ENCODE measurements at places on chromosomes 3 and 15.

- DNase-seq = no peak
Measured at GRCh38 chr3:21573291-21573690, 177.7 kb downstream of the ZNF385D start.

DNA sequence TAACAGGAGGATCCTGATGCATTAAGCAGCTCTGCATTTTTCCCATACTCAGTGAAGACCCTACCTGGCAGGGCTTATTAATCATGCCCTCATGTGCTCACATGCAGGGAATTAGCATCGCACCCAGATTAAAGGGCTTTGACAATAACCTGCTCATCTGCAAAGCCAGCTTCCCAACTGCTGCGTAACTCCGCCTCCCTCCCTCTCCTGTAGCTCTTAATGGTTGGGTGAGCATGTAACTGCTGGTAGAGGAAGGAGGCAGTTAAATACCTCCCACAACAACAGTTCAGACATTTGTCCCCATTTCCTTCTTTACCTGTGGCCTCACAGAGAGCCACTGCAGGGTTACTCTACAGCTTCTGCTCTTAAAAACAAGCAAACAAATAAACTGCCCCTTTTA, 203.6 kb upstream of the WNT5A start:
- no peak for DNase-seq

- no peak for DNase-seq
Measured at GRCh38 chr15:98809273-98809672, 160.9 kb downstream of the IGF1R start.

DNA sequence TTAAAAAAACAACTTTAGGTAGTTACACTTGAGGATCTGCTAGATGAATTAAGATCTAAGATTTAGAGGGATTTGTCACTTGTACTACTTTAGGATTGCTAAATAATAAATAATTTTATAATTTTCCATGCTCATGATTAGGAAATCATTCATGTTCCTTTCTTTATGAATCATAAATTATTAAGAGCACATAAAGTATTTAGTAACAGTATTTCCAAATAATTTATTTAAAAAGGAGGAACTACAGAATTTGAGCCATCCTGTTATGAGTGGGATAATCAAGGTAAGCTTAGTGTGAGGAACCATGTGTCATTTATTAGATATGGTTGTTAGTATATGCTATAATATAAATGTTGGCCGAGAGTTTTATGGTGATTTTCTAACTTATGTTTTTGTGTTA, 37.5 kb upstream of the C3orf38 start:
- no peak for DNase-seq

- no peak for DNase-seq
Measured at GRCh38 chr3:125313060-125313635, 62.0 kb downstream of the ZNF148 start.

DNA sequence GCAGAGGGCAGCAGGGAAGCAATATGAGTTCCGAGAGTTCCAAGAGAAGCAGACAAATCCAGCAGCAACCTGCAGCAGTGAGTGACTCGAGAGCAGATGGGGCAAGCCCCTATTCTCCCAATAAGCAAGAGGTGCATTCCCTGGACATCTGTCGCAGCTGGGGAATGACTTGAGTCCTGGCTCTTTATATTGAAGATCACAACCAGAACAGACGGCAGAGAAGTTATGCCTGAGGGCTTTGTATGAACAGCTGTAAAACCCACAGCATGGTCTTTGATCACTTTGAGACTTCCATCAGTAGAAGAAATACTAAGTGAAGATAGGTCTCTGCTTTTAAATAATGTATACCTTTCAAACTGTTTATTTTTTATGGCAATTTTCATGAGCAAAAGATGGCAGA, 23.6 kb upstream of the C3orf22 start:
- no peak for DNase-seq

All from activated CD4-positive, alpha-beta T cell treated with anti-CD3 and anti-CD28 coated beads for 1 hour (primary cell).